ENCODE measurements at places on chromosomes 7 and 10.

- no peak for DNase-seq
Measured at GRCh38 chr7:18889436-18889835, 228.0 kb downstream of the TWIST1 start.

DNA sequence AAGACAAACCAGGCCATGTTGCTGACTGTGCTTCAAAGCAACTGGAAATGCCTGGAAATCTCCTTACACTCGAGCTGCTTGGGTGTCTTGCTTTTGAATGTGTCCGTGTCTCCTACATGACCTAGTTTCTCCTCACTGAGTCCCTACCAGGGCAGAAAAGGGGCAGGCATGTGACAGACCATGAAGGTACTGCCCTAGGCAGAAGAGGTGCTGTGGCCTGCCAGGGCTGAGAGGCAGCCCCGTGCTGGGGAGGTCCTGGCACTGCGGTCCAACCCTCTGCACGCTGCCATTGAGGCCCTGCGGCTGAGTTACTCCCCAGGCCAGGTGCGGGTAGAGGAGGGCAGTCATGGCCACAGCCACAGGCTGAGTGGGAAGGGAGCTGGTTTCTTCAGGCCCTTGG, 159.3 kb downstream of the LYZL1 start:
- no peak for DNase-seq

GRCh38 chr10:105010411-105011121, 369.5 kb downstream of the SORCS3 start:
- no peak for DNase-seq

- DNase-seq: no peak
Measured at GRCh38 chr7:51702673-51703072, 386.1 kb upstream of the COBL start.

DNA sequence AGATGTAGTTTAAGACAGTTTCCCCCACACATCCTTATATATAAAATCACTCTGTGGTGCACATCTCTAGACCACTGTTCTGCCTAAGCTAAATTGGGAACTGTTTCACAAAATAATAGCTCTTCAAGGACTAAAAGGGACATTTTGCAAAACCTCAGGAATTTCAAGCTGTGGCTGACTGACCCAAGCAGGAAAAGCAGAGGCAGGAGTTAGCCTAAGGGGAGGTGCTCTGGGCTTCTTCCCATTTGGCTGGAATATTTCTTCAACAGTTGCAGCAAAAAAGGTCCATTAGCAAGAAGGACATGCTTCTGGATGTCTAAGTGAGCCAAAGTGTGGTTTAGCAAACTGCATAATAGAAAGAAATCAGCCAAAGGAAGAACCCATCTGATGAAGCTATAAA, 551.2 kb upstream of the ANKRD30A start:
- DNase-seq: no peak

GRCh38 chr10:4407783-4408182, 418.2 kb upstream of the AKR1E2 start:
- DNase-seq: no peak

Measured in mucosa of descending colon (tissue), 3 donors.